ENCODE measurements at places on chromosomes 2 and 18. TPM values are rescaled to one million over a fixed set of nuclear protein-coding genes. Genes with fewer than 3 reads are reported as not detected.

Gene GPR75
- 3.2 TPM for total RNA-seq

Gene ELOA2
- total RNA-seq, result not detected

DNA sequence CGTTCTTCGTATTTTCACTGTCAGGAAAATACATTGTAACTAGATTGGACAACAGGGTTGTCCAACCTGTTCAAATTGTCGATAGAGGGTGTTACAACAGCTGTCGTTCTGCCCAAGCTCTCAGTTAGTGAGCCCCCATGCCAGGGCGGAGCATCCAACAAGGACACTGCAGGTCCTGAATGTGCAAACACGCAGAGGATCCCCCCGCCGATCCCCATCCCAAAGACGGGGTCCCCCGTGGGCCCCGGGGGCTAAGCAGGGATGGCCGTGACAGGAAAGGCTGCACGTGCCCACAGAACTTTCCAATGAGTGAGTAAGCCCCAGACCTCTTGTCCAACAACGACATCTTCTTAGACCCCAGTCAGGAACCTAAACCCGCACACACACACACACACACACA, 140.8 kb downstream of the PXDN start:
- ATAC-seq, result no peak
- no peaks in the 10 kb centered on the region for H3K4me1 ChIP-seq
- no peak overlapping the region for H3K4me3 ChIP-seq
- peaks cover 3% of the 10 kb centered on the region for H3K27me3 ChIP-seq

- H3K27ac ChIP-seq, result no peak overlapping the region
- H3K27me3 ChIP-seq, result peaks cover 41% of the 10 kb centered on the region
- peaks cover 5% of the 10 kb centered on the region for H3K36me3 ChIP-seq
These were observed 857 bp upstream of the INHBB start for GRCh38 chr2:120344976-120345581.

DNA sequence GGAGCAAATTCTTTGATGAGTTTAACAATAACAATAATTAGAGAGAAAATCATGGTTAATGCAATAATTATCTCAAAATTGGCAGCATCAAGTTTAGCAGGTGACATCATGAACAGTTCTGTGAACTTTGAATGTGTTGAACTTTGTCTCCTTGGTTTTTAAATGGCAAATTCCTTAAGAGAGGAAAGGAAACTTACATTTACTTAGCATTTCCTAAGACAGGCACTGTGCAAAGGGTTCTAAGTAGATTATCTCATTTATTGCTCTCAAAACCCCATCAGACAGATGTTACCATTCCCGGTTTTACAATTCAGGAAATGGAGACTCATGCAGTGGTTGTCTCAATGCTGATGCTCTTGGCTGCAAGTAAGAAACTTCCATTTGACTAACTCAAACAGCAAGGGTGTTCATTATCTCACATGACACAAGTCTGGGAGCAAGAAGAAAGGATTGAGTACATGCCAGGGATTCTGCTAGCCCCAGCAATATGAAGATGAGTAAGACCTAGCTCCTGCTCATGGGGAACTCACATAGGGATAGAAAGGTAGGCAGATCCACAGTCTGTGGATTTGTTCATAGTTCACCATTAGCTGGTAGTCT, 81.3 kb upstream of the ITGA6 start:
- H3K4me3 ChIP-seq, result no peak overlapping the region
- no peak overlapping the region for H3K27ac ChIP-seq
- no peaks in the 10 kb centered on the region for H3K4me1 ChIP-seq

DNA sequence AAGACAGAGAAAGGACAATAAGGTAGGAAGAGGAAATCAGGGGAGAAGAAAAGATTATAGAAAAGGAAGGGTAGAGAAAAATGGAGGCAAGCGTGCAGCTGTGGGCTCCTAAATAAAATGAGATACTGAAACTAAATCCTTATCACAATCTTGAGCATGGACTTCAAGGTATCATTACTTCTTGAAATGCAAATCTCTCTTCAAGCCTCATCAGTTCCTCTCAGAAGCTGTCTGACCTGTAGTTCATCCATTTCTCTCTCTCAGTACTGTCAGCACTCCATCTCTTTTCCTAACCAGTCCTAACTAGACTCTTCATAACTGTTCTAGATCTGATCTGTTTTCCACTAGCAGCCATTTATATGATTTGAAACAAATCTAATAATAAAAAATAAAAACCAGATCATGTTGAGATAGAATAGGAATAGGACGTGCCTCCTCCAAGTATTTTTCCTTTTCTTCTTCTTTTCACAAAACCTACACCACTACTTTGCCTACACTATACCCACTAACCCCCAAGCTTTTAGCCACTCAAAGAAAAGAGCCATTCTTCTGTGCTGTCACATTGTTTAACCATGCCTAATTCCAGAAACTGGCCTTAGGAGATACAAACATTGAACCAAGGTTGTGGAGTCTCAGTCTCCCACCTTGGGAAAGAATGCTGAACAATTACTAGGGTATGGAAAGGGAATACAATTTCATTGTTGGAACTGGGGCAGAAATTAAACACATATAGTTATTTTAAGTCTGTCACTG, 21.1 kb downstream of the BABAM2 start:
- no peaks in the 10 kb centered on the region for H3K27me3 ChIP-seq
- H3K4me1 ChIP-seq, result peaks cover 21% of the 10 kb centered on the region
- H3K4me3 ChIP-seq, result no peak overlapping the region
- H3K27ac ChIP-seq, result no peak overlapping the region
- no peak for ATAC-seq
- peaks cover 19% of the 10 kb centered on the region for H3K36me3 ChIP-seq

DNA sequence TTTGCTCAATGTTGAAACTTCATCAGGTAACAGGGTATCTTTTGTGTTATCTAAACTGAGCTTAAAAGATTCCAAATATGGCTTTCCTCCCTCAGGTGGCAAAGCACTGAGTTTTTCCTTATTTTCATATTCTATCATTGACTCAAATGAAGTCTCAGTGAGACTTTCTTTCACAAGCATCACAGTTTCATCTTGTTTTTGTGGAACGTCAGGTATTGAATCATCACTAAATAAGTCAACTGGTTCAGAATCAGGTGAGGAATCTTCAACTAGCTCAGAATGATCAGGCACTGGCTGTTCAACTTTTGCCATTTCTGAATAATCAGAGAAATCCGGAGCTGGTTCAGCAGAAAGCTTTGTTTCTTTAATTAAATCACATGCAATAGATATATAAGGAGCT, 24.6 kb downstream of the RTN4 start:
- peaks cover 4% of the 10 kb centered on the region for H3K4me1 ChIP-seq
- H3K27ac ChIP-seq, result no peak overlapping the region
- ATAC-seq, result peak; percentile 90
- H3K4me3 ChIP-seq, result no peak overlapping the region

GRCh38 chr2:231288590-231288989, 90.2 kb downstream of the ARMC9 start:
- peaks cover 4% of the 10 kb centered on the region for H3K27me3 ChIP-seq
- no peak overlapping the region for H3K4me3 ChIP-seq
- H3K36me3 ChIP-seq, result no peaks in the 10 kb centered on the region
- no peaks in the 10 kb centered on the region for H3K4me1 ChIP-seq
- ATAC-seq, result no peak

DNA sequence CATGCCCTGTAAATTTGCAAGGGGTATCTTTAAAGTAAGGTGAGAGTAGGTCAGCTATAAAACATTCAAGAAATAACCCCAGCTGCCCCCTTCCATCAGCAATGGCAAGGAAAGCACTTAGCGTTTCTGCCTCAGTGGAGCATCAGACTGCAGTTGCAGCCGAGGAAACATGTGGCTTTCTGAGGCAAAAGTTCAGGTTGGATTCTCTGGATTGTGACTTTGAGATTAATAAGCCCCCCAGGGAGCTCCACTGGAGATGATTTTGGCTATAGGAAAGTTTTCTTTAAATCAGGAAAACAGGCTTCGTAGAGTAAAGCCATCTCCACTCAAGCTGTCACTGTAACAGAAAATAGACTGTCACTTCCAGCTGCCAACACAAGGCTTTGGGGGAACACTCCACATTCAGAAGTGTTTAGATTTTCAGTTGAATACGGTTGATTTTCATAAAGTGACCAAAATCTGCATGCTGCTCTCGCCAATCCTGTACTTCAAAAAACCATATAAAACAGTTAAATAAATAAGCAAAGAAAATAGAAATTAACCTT, 15.3 kb upstream of the RIT2 start:
- no peak overlapping the region for H3K27ac ChIP-seq
- H3K4me3 ChIP-seq, result no peak overlapping the region
- no peaks in the 10 kb centered on the region for H3K36me3 ChIP-seq
- no peaks in the 10 kb centered on the region for H3K27me3 ChIP-seq

- H3K36me3 ChIP-seq, result no peaks in the 10 kb centered on the region
- H3K4me3 ChIP-seq, result no peak overlapping the region
- no peaks in the 10 kb centered on the region for H3K4me1 ChIP-seq
- peaks cover 21% of the 10 kb centered on the region for H3K27me3 ChIP-seq
These were observed 123.4 kb downstream of the FAM124B start for GRCh38 chr2:224278531-224278930.

Gene LRRC30
- not detected for total RNA-seq

DNA sequence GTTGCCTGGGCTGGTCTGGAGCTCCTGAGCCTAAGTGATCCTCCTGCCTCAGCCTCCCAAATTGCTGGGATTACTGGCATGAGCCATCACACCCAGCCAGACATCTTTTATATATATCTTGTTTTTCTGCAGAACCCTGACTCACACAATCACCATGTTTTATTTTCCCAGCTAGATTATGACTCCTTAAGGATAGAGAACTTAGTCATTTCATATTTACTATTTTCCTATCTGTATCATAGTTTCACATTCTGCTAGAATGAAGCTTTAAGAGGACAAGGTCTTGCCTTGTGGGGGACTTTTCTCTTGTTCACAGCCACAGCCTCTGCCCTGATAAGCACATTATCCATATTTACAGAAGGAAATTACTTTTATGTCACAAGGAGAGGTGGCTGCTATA, 73.9 kb downstream of the LBH start:
- H3K27ac ChIP-seq, result peak overlapping the region; percentile 92
- H3K27me3 ChIP-seq, result no peaks in the 10 kb centered on the region
- peak; percentile 71 for ATAC-seq
- peak overlapping the region; percentile 47 for H3K4me3 ChIP-seq
- peaks cover 19% of the 10 kb centered on the region for H3K4me1 ChIP-seq
- H3K36me3 ChIP-seq, result no peaks in the 10 kb centered on the region

GRCh38 chr2:168138901-168139300, 108.5 kb downstream of the STK39 start:
- peaks cover 14% of the 10 kb centered on the region for H3K4me1 ChIP-seq
- H3K27ac ChIP-seq, result no peak overlapping the region
- H3K4me3 ChIP-seq, result no peak overlapping the region
- H3K36me3 ChIP-seq, result peaks cover 66% of the 10 kb centered on the region

DNA sequence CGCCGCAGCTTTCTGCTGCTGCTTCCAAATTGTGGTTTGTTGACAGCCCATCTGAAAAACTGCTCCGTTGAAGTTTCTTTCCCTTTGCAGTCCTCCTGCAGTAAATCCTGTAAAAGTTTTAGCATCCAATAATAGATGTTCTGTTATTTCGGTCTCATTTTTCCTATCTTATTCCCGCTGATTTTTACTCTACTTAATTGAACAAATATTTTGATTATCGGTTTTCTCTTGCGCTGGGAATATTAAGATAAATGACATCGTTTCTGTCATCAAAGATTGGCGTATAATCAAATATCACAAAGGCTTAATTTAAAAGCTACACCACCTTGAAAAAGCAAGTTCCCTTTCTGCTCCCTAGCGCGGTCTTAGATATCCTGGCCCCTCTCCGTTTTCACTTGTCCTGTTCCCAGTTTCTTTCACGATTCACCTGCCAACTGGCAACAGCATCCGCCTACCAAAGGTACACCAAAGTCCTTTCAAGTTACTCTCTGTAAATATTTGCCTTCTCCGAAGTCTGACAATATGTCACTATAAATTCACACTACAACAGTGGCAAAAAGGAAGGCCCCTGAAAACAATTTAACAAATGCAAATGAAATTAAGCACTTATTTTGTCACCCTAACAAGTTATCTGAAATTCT, 1.0 kb upstream of the STRN start:
- peak overlapping the region; percentile 98 for H3K27ac ChIP-seq
- ATAC-seq, result no peak
- H3K36me3 ChIP-seq, result peaks cover 9% of the 10 kb centered on the region
- peaks cover 30% of the 10 kb centered on the region for H3K4me1 ChIP-seq
- no peaks in the 10 kb centered on the region for H3K27me3 ChIP-seq

Gene GATA6
- not detected for total RNA-seq

DNA sequence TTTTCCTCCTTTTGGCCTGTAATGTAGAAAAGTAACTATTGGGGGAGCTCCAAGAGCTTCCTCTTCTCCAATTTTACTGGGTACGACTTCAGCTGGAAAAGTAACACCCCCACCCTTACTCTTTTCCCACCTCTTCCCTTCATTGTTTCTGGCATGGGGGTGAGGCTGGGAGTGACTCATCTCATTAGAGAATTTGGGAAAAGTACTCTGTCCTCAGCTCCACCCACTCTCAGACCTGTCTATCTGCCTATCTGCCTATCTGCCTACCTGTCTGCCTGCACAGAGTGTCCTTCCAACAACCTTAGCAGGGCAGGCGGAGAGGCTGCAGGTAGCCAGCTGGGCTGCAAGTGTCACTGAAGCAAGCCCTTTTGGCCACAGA, 93.6 kb downstream of the EPHA4 start:
- H3K4me1 ChIP-seq, result no peaks in the 10 kb centered on the region
- H3K4me3 ChIP-seq, result no peak overlapping the region
- H3K27ac ChIP-seq, result peak overlapping the region; percentile 70
- no peak for ATAC-seq
- no peaks in the 10 kb centered on the region for H3K27me3 ChIP-seq

DNA sequence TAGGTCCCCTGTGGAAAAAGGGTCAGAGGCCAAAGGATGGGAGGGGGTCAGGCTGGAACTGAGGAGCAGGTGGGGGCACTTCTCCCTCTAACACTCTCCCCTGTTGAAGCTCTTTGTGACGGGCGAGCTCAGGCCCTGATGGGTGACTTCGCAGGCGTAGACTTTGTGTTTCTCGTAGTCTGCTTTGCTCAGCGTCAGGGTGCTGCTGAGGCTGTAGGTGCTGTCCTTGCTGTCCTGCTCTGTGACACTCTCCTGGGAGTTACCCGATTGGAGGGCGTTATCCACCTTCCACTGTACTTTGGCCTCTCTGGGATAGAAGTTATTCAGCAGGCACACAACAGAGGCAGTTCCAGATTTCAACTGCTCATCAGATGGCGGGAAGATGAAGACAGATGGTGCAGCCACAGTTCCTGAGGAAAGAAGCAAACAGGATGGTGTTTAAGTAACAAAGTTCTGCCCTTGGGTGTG, 165.8 kb downstream of the RPIA start:
- H3K27ac ChIP-seq, result no peak overlapping the region
- no peaks in the 10 kb centered on the region for H3K36me3 ChIP-seq
- H3K27me3 ChIP-seq, result peaks cover 48% of the 10 kb centered on the region
- H3K4me1 ChIP-seq, result no peaks in the 10 kb centered on the region

Gene ABCG8
- not detected for total RNA-seq

Gene GNAL
- total RNA-seq, result 0.32 TPM

- H3K27me3 ChIP-seq, result no peaks in the 10 kb centered on the region
- peaks cover 15% of the 10 kb centered on the region for H3K36me3 ChIP-seq
- peaks cover 54% of the 10 kb centered on the region for H3K4me1 ChIP-seq
- no peak overlapping the region for H3K4me3 ChIP-seq
- no peak for ATAC-seq
These were observed 11.8 kb downstream of the SMAD4 start for GRCh38 chr18:51041677-51042352.

Data from activated T-helper 17 cell treated with anti-CD3 and anti-CD28 coated beads, Interleukin-2, amount 50 U/mL, for 72 hours (primary cell).